Stimulated activated naive CD4-positive, alpha-beta T cell treated with Interleukin-2 at 50 U/mL for 16 hours (primary cell): ENCODE measurements at places on chromosomes 3 and 15.

DNA sequence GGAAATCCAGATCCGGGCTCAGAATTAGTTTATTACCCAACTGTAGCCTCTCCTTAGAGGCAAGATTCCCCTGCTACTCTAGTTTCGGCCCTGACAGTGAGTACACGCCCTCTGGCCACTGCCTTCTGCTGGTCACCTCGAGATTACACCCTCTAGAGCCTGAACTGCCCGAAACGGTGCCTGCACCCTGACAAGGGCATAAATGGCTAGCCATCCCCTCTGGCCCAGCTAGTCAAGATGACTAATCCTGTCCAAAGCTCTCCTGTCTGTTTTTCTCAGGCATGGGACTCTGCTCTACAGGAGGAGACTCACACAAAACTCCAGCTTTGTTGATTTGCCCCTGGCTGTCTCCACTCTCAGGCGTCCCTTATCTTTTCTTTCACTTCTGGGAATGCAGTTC, 150.5 kb upstream of the UBE2E2 start:
- no peak for DNase-seq

DNA sequence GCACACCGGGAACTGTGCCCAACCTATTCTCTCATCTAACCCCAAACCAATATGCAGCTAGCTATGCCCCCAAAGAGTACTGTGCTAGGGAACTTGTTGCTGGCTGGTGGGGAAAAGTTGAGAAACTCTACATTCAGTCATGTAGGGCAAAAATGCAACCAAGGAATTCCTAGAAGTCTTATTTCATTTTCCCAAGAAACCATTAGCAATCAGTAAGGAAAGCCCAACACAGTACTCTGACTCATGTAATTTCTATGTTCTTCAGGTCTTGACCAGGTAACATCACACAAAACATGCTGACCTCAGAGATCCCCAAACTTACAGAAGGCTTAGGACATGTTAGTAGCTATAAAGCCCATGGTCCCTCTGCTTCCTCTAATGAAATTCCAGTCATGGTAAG, 52.1 kb downstream of the TASOR start:
- no peak for DNase-seq

DNA sequence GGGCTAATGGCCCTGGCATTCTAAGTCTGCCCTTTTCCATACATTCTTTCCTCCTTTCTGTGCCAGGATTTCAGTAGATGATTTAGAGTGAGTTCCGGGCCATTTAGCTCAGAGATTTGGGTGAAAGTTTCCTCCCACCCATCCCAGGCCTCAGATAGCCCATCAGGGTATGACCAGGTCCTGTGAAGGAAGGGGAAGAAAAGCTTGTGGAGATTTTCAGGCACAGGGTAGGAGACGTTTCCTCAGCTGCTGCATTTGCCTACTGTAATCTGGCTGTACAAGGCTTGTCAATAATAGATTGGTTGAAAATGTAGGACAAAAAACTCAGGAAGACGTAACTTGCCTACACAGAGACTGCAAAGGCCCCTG, 63.2 kb upstream of the BCL6 start:
- no peak for DNase-seq

GRCh38 chr15:69002783-69003182, 11.7 kb upstream of the NOX5 start:
- no peak for DNase-seq

DNA sequence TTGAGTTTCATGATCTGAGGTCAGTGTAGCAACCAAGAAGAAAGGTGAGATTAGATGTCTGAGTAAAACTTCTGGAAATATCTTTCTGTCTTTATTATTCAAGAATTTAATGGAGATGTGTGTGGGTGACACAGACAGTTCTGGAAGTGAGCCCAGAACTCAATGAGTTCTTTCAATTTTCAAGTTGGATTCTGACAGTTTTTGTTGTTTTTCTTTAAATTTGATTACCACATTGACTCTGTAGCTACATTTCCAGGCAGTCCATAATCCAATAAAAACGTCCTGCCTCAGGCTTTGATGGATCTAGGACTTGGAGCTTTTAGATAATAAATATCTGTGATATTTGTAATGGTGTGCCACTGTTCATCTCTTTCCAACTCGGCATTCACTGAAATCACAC, 3.9 kb upstream of the PARP14 start:
- DNase-seq = no peak

DNA sequence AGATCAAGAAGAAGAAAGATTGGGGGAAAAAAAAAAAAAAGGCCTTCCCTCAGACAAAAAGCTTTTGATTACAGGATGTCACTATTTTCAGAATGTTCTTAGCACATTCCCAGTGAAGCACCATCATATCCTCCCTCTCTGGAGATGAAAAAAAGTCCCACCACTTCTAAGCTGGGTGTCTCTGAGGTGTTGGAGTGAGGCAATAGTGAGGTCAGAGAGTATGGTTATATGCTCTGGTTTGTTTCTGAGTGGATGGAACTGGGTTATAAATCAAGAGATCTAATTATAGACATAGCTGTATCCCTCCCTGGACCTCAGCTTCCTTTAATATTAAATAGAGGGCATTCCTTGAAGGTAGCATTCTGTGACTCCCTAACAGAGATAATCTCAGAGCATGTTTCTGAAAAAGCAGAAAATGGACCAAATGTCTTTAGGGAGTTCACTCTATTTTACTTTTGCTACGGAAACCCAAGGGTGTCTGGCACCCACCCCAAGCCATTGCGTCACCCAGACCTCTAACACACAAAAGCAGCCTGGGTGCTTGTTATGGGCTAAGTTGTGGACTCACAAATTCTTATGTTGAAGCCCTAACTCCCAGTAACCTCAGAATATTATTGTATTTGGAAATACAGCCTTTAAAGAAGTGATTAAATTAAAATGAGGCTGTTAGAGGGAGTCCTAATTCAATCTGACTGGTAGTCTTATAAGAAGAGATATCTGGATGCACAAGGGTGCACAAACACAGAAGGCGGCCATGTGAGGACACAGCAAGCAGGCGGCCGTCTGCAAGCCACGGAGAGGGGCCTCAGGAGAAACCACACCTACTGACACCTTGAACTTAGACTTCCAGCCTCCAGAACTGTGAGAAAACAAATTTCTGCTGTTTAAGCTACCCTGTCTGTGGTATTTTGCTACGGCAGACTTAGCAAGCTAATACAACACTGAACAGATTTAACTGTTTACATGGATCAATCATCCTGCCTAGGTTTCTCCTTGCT, 81.5 kb downstream of the MB21D2 start:
- DNase-seq = no peak

- no peak for DNase-seq
Measured at GRCh38 chr15:95888762-95889161, 441.7 kb upstream of the NR2F2 start.

DNA sequence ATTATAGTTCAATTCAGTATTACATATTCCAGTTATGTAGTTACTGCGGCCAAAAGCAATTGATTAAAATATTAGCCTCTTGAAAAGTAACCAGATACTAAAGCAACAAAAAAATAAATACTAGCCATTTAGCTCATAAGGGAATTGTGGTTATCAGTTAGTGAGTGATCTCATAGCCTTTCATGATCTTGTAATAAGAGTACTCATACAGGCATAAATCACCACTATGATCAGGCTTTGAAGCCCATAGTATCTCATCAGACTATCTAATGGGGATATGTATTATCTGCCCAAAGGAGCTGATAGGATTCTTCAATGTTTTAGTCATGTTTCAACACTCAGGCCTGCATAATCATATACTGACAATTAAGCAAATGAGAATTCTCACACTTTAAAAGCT, 184.1 kb upstream of the CCDC54 start:
- no peak for DNase-seq

GRCh38 chr15:98904544-98904943, 103.0 kb downstream of the PGPEP1L start:
- DNase-seq = no peak

- DNase-seq = peak; percentile 0
Measured at GRCh38 chr3:28667646-28668621, 319.3 kb upstream of the AZI2 start.

DNA sequence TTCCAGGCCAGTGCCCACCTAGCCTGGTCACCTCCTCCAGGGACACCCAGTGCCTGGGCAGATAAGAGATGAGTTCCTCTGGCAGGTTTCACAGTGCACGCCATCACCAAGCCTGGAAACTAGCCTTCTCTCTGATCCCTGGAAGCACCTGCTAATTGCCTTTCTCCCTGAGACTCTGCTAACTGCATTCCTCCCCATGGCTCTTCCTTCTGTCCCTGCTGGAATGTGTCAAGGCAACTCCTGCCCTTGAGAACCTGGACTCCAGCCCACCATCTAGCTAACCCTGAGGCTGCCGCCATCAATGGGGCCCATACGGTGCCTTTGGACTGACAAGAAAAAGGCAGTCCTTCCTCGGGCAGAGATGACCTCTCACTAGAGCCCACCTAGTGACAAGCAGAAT, 18.5 kb downstream of the VIPR1 start:
- no peak for DNase-seq

DNA sequence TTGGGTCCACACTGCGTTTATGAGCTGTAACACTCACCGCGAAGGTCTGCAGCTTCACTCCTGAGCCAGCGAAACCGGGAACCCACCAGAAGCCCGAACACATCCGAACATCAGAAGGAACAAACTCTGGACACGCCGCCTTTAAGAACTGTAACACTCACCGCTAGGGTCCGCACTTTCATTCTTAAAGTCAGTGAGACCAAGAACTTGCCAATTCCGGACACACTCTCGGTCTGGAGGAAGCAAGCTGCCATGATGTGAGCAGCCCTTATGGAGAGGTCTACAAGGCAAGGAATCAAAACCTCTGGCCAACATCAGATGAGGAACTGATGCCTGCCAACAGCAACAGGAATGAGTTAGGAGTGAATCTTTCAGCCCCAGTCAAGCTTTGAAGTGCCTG, 62.9 kb downstream of the SLC28A2 start:
- no peak for DNase-seq

DNA sequence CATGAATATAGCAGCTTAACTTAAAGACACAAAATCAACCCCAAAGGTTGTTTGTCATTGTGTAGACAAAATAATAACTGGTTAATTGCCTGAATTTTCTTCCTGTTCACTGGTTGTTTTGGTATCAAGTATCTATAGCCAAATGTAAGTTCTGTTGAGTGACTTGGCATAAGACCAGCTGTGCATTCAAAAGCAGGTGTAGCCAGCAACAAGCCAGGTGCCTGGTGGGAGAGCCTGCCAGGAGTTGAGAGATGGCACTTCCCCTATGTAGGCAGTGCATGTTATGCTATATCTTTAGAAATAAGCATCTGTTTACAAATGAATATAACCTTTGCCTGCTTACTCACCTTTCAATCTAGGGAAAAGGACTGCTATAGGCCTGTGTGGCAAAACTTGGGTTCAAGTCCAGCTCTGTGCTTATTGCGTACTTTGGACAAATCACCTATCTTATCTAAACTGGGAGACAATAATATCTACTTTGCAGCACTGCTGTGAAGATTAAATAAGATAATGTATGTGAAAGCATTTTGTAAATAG, 84.9 kb upstream of the TBL1XR1 start:
- DNase-seq = no peak

- no peak for DNase-seq
Measured at GRCh38 chr3:120678984-120679383, 3.1 kb downstream of the HGD start.

GRCh38 chr3:109268181-109268580, 48.1 kb downstream of the DPPA2 start:
- DNase-seq = no peak

GRCh38 chr3:181906338-181906737, 194.6 kb downstream of the SOX2 start:
- no peak for DNase-seq

GRCh38 chr3:22729981-22730380, 473.1 kb upstream of the UBE2E2 start:
- DNase-seq = no peak

DNA sequence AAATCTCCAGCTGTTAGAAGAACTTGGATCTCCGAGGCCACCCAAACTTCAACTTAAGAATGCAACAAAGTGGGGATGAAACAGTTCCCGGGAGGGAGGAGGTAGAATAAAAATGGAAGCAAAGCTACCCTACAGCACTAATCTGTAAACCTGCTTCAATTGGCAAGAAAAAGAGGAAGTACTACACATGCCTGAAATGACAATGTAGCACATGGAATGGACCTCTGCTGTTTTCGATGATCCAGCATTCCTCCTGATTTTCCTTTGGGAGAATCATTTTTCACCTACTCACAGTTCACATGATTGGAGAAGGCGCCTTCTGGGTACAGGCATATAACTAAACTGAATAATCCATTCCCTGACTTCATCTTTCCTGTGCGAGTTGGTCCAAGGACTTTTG, 1081.5 kb downstream of the FHIT start:
- no peak for DNase-seq

GRCh38 chr15:69679623-69680228, 227.1 kb downstream of the RPLP1 start:
- peak; percentile 12 for DNase-seq

GRCh38 chr3:111496894-111497559, 45.0 kb upstream of the CD96 start:
- no peak for DNase-seq

- DNase-seq = no peak
Measured at GRCh38 chr3:116981089-116981488, 271.5 kb downstream of the TUSC7 start.

- DNase-seq = peak; percentile 48
Measured at GRCh38 chr15:74396445-74397238, 29.2 kb upstream of the CYP11A1 start.

DNA sequence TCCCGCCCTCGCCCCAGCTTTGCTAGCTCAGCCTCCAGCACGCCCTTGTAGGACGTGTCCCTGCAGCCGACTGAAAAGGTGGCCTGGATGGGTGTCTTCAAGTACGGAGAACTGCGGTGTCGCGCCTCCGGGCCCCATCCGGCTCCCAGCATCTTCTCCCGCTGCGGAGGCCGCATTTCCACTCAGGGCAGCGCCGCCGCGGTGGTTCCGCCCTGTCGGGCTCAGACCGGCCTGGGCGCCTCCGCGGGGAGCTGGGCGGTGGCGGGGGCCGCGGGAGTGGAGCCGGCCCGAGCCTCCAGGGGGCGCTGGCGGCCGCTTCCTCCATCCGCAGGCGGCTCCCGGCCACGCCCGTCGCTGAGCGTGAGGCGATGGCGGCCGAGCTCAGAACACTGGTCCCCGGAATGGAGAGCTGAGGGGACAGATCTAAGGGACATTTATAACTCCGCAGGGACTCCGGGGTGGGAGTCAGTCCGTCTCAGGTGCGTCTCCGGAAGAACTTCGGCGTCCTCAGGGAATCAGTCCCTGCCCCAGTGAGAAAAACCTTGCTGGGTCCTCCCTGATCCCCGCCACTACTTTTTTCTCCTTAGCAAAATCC, 13.6 kb upstream of the SMCO1 start:
- DNase-seq = peak; percentile 76

GRCh38 chr15:78944202-78944625, 632 bp downstream of the CTSH start:
- DNase-seq = no peak

GRCh38 chr3:186382217-186382885, 20.3 kb upstream of the DGKG start:
- DNase-seq = no peak

- DNase-seq = no peak
Measured at GRCh38 chr3:129688271-129688895, 81.9 kb upstream of the PLXND1 start.
